Large intestine (tissue), 12 donors: ENCODE measurements at places on chromosomes 5 and 9. TPM values are rescaled to one million over a fixed set of nuclear protein-coding genes. Genes with fewer than 3 reads are reported as not detected.

The ST6GALNAC4 gene
- polyA plus RNA-seq = 10.4 TPM

The ZNF618 gene
- polyA plus RNA-seq = 8.1 TPM

The OR1J2 gene
- polyA plus RNA-seq = not detected

The BHMT gene
- polyA plus RNA-seq = 0.87 TPM

The SLC25A48 gene
- 0.54 TPM for polyA plus RNA-seq

The TRIM36 gene
- polyA plus RNA-seq = 2.6 TPM

The FCN2 gene
- 0.04 TPM for polyA plus RNA-seq

GRCh38 chr5:155254399-155254798, 240.8 kb downstream of the KIF4B start:
- no peaks in the 10 kb centered on the region for H3K36me3 ChIP-seq
- H3K27ac ChIP-seq = no peak overlapping the region
- H3K4me1 ChIP-seq = no peaks in the 10 kb centered on the region

DNA sequence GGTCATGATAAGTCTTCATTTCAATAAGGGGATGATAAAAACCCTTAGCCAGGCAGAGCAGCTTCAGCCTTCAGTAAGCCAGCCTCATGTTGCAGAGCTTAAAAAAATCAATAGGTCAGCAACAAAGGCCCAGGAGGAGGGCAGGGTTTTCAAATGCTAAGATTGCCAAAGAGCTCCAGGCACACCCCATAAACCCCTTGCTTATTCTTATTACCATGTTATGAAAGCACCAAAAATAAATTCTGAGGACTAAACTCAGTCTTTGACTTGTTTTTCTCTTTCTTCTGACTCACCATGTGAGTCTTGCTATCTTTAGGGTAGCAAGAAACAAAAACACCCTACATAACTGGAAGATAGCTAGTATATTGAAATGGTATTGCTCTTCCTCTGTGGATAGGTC, 317.1 kb downstream of the KCTD16 start:
- no peak overlapping the region for H3K4me3 ChIP-seq
- no peak overlapping the region for H3K27ac ChIP-seq
- DNase-seq = no peak
- no peaks in the 10 kb centered on the region for H3K36me3 ChIP-seq

- H3K4me3 ChIP-seq = no peak overlapping the region
- peak; percentile 86 for DNase-seq
- H3K36me3 ChIP-seq = no peaks in the 10 kb centered on the region
Measured at GRCh38 chr5:72628771-72629371, 121.7 kb upstream of the ZNF366 start.

DNA sequence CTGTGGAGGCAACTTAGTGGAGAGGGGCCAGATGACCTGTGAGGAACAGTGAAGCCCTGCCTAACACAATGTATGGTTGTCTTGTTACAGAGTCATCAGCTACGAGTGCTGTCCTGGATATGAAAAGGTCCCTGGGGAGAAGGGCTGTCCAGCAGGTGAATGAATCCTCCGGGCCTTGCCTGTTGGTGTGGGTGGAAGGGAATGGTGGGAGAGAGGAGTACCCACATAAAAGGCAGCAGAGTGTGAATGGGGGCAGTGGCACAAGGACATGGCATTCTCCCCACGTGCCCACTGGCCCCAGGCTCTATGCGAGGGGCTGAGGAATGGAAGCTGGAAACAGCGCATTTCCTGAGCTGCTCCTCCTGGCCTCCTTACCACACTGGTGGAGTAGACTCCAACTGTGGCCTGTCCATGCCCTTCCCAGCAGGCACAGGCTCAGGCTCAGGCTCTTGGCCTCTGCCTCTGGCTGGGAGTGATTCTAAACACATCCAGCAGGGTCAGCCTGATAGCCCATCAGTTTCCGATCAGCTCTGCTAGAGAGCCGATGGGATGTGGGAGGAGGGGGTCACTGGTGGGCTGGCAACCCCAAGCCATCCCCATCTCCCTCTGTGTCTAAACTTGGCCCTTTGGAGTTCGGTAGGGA, 15.3 kb downstream of the TGFBI start:
- no peak for DNase-seq
- peaks cover 11% of the 10 kb centered on the region for H3K36me3 ChIP-seq
- H3K27ac ChIP-seq = no peak overlapping the region
- H3K4me3 ChIP-seq = no peak overlapping the region
- H3K4me1 ChIP-seq = peaks cover 12% of the 10 kb centered on the region

DNA sequence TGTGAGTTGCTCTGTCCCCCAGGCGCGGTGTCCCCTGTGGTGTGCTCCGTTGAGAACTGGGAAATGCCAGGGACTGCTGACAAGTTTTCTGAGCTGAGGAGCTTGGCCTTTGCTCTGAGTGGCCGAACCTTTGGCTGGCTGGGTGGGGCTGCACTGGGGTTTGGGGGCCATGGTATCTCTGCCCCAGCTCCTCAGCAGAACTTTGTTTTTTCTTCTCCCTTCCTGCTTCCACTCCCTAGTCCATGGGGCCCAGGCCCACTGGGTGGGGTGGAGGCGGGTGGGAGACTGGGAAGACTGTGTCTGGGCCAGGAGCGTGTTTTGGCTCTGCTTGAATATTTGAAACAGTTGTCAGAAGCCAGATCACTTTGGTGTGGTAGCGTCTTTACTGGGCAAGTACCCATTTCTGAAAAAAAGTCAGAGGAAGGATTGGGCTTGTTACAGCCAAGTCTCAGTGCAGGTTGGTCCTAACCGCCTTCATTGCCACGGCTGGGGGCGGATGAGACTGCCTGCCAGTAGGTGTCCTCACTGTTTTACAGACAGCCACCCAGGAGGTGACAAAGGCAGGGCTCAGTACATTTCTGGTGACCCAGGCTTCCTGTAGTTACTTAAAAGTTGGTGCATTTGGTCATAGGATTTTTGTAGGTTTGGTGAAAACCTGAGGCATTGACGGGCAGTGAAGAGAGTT, 92.7 kb downstream of the DAB2IP start:
- H3K27me3 ChIP-seq = no peaks in the 10 kb centered on the region
- H3K36me3 ChIP-seq = peaks cover 8% of the 10 kb centered on the region
- peaks cover 39% of the 10 kb centered on the region for H3K4me1 ChIP-seq

GRCh38 chr9:71690063-71690688, 78.1 kb downstream of the CEMIP2 start:
- H3K4me3 ChIP-seq = no peak overlapping the region
- peaks cover 57% of the 10 kb centered on the region for H3K36me3 ChIP-seq
- no peak for DNase-seq
- H3K27me3 ChIP-seq = no peaks in the 10 kb centered on the region
- H3K27ac ChIP-seq = no peak overlapping the region
- H3K4me1 ChIP-seq = no peaks in the 10 kb centered on the region

DNA sequence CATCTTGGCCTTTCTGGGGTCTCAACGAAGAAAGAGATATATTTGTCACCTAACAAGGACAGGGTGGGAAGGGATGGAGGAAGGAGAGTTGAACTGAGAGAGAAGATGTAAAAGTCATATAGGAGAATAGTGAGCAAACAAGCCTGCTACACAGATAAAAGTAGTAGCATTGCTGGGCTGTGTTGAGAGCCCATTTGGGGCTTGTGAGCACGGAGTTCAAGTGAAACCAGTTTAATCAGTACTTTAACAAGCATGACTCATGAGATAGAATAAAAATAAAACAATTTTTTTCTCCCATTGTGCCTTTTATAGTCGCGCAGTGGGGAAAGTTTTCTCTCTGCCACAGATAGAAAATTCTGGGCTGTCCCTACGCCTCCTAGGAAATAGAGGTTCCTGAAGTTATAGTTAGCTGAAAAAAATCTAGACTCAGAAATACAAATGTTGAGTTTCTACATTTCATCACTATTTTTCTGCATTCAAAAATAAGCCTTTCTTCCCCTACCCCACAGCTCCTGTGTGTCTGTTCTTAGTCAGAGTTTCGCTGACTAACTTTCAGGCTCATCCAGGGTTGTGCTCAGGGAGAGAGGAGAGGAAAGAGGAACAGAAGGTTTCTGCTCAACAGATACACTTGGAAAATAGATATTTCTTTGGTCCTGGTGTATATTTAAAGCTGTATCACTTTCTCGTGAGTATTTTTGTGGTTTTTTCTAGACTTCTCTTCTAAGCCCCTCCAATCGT, 395.8 kb upstream of the ADAMTSL1 start:
- no peaks in the 10 kb centered on the region for H3K36me3 ChIP-seq
- H3K27me3 ChIP-seq = no peaks in the 10 kb centered on the region
- no peak for DNase-seq
- H3K4me1 ChIP-seq = no peaks in the 10 kb centered on the region

GRCh38 chr5:56190497-56190896, 42.6 kb downstream of the ANKRD55 start:
- no peaks in the 10 kb centered on the region for H3K4me1 ChIP-seq
- no peaks in the 10 kb centered on the region for H3K27me3 ChIP-seq
- H3K27ac ChIP-seq = no peak overlapping the region

- no peak for DNase-seq
- peaks cover 2% of the 10 kb centered on the region for H3K27me3 ChIP-seq
- H3K36me3 ChIP-seq = no peaks in the 10 kb centered on the region
Measured at GRCh38 chr9:121439711-121440664, 59.7 kb downstream of the GGTA1 start.

GRCh38 chr5:96051401-96051830, 89.8 kb upstream of the ELL2 start:
- no peaks in the 10 kb centered on the region for H3K27me3 ChIP-seq
- DNase-seq = no peak
- H3K4me1 ChIP-seq = peaks cover 7% of the 10 kb centered on the region
- no peak overlapping the region for H3K27ac ChIP-seq

- no peaks in the 10 kb centered on the region for H3K27me3 ChIP-seq
- no peaks in the 10 kb centered on the region for H3K36me3 ChIP-seq
- H3K27ac ChIP-seq = no peak overlapping the region
- DNase-seq = no peak
Measured at GRCh38 chr9:130208600-130209347, 36.6 kb downstream of the NCS1 start.

DNA sequence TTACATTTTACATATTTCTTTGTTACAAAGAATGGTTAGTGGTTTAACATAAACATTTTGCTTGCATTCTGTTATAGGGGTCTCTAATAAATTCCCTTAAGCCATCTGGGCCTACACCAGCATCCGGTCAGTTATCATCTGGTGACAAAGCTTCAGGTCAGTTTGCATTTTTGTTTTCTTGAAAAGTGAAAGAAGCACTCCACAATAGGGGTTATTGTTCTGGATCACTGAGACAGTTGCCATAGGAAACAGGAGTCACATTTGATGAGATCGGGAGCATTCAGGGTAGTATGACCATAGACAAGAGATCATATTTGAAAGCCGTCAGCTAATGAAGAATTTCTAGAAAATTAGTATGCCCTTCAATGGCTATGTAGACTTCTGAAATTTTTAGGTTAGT, 63.6 kb downstream of the NUP214 start:
- DNase-seq = no peak
- H3K4me3 ChIP-seq = no peak overlapping the region
- H3K4me1 ChIP-seq = no peaks in the 10 kb centered on the region
- H3K36me3 ChIP-seq = peaks cover 48% of the 10 kb centered on the region

DNA sequence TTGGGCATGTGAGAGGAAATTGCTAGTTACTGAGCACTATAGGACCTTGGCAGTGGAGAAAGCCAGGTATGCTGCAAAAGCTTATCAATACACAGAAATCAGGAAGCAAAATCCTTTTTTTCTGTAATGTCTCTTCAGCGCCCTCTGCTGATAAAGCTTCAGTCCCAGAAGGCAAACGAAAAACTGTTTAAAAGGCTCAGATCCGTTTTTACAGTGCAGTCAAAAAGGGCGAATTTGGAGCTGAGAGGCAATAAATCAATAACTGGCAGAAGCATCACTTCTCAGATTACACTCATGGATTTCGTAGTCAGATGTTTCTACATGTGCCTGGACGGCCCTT, 1.1 kb upstream of the MAN2A1 start:
- H3K4me3 ChIP-seq = peak overlapping the region; percentile 49
- H3K27ac ChIP-seq = peak overlapping the region; percentile 93
- peaks cover 9% of the 10 kb centered on the region for H3K4me1 ChIP-seq
- H3K27me3 ChIP-seq = no peaks in the 10 kb centered on the region
- no peaks in the 10 kb centered on the region for H3K36me3 ChIP-seq

GRCh38 chr5:151295791-151296477, 7.6 kb downstream of the SLC36A3 start:
- DNase-seq = no peak

DNA sequence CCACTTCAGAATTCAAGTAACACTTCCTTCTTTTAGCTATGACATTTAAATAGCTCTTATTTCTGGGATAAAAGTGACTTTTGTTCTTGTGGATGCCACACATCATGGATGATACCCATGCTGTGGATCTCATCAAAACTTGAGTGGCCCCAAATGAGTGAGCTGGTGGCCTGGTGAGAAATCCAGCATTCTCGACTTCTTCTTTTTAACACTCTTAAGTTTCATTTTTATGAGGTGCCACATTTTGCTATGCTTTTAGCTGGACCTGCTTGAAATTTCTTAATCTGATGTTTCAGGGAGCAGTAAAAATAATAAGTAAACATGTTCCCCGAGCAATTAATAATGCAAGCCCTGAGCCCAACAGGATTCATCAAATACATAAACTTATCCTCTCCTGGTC, 384.8 kb upstream of the MEF2C start:
- no peak overlapping the region for H3K4me3 ChIP-seq
- no peaks in the 10 kb centered on the region for H3K36me3 ChIP-seq
- no peak overlapping the region for H3K27ac ChIP-seq
- DNase-seq = no peak

DNA sequence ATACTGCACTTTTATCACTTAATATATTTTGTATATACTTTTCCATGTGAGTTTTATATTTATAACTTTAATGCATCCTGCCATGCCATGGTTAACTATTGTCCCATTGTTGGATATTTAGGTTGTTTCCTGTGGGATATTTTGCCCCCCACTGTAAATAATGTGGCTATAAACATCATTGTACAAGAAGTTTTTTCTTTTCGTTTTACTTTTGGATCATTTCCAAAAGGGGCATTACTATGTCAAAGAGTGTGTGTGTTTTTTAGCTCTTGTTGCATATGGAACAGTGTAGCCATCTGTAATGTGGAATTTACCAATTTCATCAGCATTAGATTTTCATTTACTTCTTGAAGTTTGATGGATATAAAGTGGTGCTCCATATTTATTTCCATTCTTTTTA, 13.3 kb downstream of the ITGA2 start:
- H3K27me3 ChIP-seq = no peaks in the 10 kb centered on the region
- H3K4me1 ChIP-seq = no peaks in the 10 kb centered on the region
- DNase-seq = no peak
- no peaks in the 10 kb centered on the region for H3K36me3 ChIP-seq

GRCh38 chr5:114789773-114790402, 379.8 kb downstream of the TRIM36 start:
- H3K36me3 ChIP-seq = no peaks in the 10 kb centered on the region
- no peaks in the 10 kb centered on the region for H3K27me3 ChIP-seq
- DNase-seq = no peak
- no peaks in the 10 kb centered on the region for H3K4me1 ChIP-seq
- no peak overlapping the region for H3K4me3 ChIP-seq
- no peak overlapping the region for H3K27ac ChIP-seq

DNA sequence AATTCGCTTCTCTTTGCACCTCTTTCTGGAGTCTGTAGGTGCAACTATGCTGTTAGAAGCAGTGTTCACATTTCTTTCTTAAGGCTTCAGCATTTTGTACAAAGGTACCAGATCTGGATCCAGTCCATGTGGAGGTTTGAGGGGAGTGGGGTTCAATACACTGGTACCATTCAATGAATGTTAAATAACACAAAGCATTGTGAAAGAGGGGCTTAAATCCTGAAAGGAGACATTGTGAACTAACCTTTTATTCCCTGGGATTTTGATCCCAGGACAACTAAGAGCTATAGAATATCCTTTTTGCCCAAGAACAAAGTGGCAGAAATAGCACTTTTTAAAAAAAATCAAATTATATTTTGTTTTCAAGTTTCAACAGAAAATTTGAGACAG, 107.7 kb upstream of the VCAN start:
- DNase-seq = no peak
- H3K4me3 ChIP-seq = no peak overlapping the region
- H3K27me3 ChIP-seq = no peaks in the 10 kb centered on the region
- H3K27ac ChIP-seq = no peak overlapping the region
